B cell (primary cell): ENCODE measurements at places on chromosomes 5 and 9. TPM values are rescaled to one million over a fixed set of nuclear protein-coding genes. Genes with fewer than 3 reads are reported as not detected.

Gene LCN15
- not detected in 2 replicates for polyA plus RNA-seq

DNA sequence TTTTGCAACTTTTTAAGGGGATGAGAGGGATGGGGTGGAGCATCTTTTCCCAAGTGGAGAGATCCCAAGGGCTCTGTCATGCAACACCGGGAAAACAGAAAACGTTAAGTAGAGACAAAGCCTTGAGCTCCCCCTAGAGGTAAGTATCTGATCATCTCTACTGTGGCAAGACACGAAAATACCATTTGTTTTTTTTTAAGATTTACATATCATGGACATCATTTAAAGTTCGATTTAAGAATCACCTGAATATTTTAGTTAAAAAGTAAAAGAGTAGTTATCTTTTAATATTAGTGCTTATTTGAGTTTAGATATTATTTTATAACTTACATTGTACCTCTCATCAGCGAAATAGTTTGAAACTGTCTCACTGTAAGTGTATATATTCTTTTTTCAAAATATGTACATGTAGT, 200.4 kb downstream of the LRRC70 start:
- H3K36me3 ChIP-seq: no peaks in the 10 kb centered on the region
- no peak overlapping the region for H3K4me3 ChIP-seq
- no peaks in the 10 kb centered on the region for H3K27me3 ChIP-seq
- H3K4me1 ChIP-seq: no peaks in the 10 kb centered on the region
- no peak overlapping the region for H3K27ac ChIP-seq
- DNase-seq: peak; percentile 35

DNA sequence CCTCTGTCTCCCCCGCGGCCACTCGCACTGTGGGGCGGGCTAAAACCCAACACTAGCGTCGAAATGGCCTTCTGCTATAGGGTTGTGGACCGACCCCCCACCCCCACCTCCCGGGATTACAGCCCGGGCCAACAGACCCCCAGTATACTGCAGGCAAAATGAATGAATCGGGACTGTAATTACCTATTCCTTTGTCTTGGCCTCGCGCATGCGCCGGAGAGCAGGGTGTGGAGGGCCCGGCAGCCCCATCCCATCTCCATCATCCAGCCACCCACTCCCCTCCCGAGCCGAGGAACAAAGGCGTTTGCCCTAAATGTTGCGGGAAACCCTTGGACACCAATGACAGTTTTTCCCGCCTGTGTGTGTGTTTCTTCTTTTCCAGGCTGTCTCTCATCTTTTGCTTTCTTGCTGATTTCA, 1.6 kb downstream of the BASP1 start:
- no peaks in the 10 kb centered on the region for H3K27me3 ChIP-seq
- peak overlapping the region; percentile 79 for H3K4me3 ChIP-seq
- H3K27ac ChIP-seq: peak overlapping the region; percentile 63
- H3K4me1 ChIP-seq: peaks cover 54% of the 10 kb centered on the region

DNA sequence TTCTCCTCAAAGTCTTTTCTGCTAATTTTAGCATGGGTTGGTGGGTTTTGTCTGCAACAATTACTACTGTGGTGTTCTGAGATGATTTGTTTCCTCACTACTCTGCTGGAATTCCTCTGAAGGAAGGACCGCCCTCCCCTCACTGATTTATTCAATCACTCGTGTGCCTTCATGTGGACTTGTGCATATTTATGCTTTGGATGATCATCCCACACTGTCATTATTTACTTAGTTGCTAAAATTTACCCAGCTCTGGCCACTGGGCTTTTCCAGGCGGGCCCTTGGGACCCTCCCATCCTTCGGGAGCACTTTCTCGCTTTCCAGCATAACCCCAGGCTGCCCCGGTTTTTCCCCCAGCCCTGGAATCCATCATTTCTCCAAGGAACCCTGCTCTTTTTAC, 41.7 kb upstream of the NKD2 start:
- H3K27ac ChIP-seq: no peak overlapping the region
- H3K36me3 ChIP-seq: no peaks in the 10 kb centered on the region
- no peaks in the 10 kb centered on the region for H3K27me3 ChIP-seq
- H3K4me3 ChIP-seq: no peak overlapping the region
- no peak for DNase-seq
- no peaks in the 10 kb centered on the region for H3K4me1 ChIP-seq

DNA sequence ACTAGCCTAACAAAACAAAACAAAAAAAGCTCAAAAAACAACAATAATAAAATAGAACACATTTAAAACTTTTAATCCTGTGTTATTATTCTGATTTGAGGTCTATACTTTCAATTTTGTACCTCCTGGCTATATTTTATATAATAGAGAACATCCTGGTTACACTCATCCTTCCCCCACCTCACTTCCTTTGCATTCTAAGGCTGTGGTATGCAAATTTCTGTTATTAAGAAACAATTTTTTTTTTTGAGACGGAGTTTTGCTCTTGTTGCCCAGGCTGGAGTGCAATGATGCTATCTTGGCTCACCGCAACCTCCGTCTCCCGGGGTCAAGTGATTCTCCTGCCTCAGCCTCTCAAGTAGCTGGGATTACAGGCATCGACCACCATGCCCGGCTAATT, 3.1 kb upstream of the RPL37 start:
- no peaks in the 10 kb centered on the region for H3K27me3 ChIP-seq
- peaks cover 23% of the 10 kb centered on the region for H3K4me1 ChIP-seq
- DNase-seq: no peak
- no peak overlapping the region for H3K4me3 ChIP-seq
- H3K27ac ChIP-seq: no peak overlapping the region
- H3K36me3 ChIP-seq: peaks cover 8% of the 10 kb centered on the region

Gene SMC5
- polyA plus RNA-seq: 8.9 and 14.9 TPM in 2 replicates

DNA sequence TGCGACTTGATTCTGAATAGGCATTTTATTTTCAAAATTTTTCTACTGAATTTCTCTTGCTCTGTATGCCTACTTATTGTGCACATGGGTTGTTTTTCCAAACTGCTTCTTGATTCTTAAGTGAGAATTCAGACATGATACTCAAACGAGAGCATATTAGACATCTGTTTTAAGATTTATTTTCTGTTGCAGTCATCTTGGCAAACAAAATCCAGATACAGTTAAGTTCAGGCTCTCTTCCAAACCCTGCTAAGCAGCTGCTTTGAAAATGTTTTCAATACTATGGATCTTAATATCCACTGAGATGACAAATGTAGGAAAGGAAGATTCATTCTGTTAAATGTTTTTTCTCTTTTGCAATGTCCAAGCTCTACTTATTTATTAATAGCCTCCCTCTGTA, 4.5 kb downstream of the TMEM215 start:
- no peaks in the 10 kb centered on the region for H3K4me1 ChIP-seq
- no peak for DNase-seq
- no peaks in the 10 kb centered on the region for H3K36me3 ChIP-seq
- no peak overlapping the region for H3K27ac ChIP-seq
- H3K4me3 ChIP-seq: no peak overlapping the region

DNA sequence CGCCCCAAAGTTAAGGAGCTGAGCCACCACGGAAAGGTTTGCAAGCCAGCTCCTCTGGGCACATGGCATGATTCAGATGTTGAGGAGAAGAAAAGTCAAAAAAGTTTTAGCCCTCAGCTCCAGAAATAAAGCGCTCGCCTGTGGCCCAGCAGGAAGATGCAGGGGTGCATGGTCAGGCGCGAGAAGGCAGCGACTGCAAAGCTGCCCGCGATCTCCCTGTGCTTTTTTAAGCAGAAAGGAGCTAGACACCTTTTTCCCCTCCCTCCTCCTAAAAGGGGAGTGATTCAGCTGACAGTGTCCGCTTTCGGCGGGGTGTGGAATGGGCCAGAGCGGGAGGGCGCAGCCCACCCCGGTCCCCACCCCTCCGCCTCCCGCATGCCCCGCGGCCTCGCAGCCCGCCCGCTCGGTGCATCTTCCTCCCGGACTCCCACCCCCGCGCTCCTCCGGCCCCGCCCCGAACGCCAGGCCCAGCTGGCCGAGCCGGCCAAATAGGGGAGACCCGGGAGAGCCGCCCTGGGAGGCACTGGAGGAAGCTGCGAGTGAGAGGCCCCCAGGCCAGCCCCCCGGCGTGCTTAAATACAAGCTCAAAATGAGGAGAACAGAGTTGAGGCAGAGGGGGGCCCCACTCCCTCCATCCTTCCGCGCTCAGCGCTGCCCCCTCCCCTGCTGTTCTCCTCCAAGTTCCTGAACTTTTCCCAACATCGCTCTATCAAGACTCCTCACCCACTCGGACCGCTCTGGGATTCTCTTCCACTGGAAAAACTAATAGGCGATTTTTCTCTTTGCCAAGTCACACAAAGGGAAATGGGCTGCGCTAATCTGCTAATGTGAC, at the start of gene ADAMTS12:
ADAMTS12 (minus strand) TSS at position 203 of the 832 bp plus-strand sequence; CDS start at position 69, 134 bp downstream.
- H3K36me3 ChIP-seq: no peaks in the 10 kb centered on the region
- no peaks in the 10 kb centered on the region for H3K4me1 ChIP-seq
- no peak for DNase-seq

Gene SPRY4
- polyA plus RNA-seq: 0.04 and 0.06 TPM in 2 replicates

GRCh38 chr9:116100711-116101121, 52.9 kb upstream of the PAPPA start:
- no peaks in the 10 kb centered on the region for H3K27me3 ChIP-seq
- no peak for DNase-seq
- no peaks in the 10 kb centered on the region for H3K36me3 ChIP-seq
- H3K4me1 ChIP-seq: no peaks in the 10 kb centered on the region
- H3K27ac ChIP-seq: no peak overlapping the region

Gene APBA1
- polyA plus RNA-seq: 0.01 and 0.03 TPM in 2 replicates

- no peak overlapping the region for H3K4me3 ChIP-seq
- DNase-seq: no peak
- no peaks in the 10 kb centered on the region for H3K36me3 ChIP-seq
- H3K27ac ChIP-seq: no peak overlapping the region
Observed at GRCh38 chr5:127959152-127959764, 124.3 kb upstream of the SLC12A2 start.

DNA sequence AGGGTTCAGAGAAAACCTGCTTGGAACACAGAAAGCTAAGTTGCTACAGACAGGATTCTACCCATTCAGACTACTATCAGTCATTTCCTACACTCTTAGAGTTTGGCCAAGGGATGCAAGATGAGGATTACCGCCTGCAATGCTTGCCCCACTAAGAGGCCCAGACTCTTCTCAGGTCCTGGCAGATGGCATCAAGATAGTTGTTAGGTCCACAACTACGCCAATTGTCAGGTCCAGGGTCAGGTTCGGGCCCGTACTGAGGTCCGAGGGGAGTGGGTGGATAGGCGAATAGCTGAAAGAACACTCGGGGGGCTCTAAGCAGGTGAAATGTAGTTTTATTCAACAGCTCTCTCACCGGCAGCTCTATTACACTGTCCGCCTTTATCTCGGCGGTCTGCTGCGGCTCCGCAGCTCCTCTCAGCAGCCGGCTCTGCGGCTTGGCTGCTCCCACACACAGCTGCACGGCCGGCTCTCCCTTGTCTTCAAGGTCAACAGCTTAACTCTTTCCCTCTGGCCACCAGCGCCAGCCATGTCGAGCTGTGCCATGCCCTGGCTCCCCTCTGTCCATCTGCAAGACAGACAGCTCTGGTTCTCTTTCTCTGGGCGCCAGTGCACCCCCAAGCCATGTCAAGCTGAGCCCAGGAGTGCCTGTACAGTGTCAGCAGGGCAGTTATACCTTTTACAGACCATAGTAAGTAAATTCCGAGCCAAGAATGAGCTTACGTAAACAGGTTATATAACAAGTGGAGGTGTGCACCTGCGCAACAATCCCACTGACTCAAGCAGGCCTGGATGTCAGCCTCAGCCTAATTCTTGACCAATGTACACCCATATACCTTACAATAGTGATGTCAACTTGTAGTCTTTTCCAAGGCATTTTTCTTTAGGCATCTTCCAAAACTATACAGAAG, 24.0 kb downstream of the ENC1 start:
- H3K36me3 ChIP-seq: no peaks in the 10 kb centered on the region
- no peaks in the 10 kb centered on the region for H3K4me1 ChIP-seq
- no peak overlapping the region for H3K27ac ChIP-seq
- no peak for DNase-seq
- no peaks in the 10 kb centered on the region for H3K27me3 ChIP-seq

- no peaks in the 10 kb centered on the region for H3K27me3 ChIP-seq
- H3K36me3 ChIP-seq: no peaks in the 10 kb centered on the region
- DNase-seq: no peak
Observed at GRCh38 chr5:145027286-145027685, 807.9 kb downstream of the PRELID2 start.

GRCh38 chr9:27212621-27213020, 84.3 kb downstream of the EQTN start:
- H3K27ac ChIP-seq: no peak overlapping the region
- H3K27me3 ChIP-seq: no peaks in the 10 kb centered on the region
- DNase-seq: no peak
- H3K36me3 ChIP-seq: no peaks in the 10 kb centered on the region

Gene SSBP2
- polyA plus RNA-seq: 43.3 and 49.6 TPM in 2 replicates

- no peak overlapping the region for H3K4me3 ChIP-seq
- no peaks in the 10 kb centered on the region for H3K36me3 ChIP-seq
- no peak for DNase-seq
- H3K4me1 ChIP-seq: no peaks in the 10 kb centered on the region
- no peak overlapping the region for H3K27ac ChIP-seq
Observed at GRCh38 chr5:43802651-43803050, 199.7 kb downstream of the NNT start.

DNA sequence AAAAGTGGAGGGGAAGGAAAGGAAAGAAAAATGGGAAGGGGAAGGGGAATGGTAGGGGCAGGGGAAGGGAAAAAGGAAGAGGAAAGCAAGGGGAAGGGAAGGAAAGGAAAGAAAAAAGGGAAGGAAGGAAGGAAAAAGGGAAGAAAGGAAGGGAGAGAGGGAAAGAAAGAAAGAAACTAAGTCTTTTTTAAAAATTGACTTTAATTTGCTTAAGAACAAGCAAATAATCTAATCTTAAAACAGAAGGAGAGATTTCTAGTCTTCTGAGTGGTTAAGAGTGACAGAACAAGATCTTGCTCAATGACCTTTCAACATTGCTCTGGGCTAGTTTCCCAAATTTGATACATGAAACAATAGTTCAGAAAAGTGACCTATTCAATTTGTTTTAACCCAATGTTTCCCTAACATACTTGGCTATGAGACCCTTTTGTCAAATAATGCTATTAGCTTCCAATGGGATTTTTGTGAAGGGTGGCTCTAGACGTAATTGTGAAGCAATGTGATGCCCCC, 33.4 kb upstream of the GLIS3 start:
- H3K27me3 ChIP-seq: no peaks in the 10 kb centered on the region
- H3K4me1 ChIP-seq: no peaks in the 10 kb centered on the region
- H3K4me3 ChIP-seq: no peak overlapping the region
- no peak overlapping the region for H3K27ac ChIP-seq

GRCh38 chr9:93633492-93634221, 57.3 kb downstream of the PHF2 start:
- H3K27ac ChIP-seq: no peak overlapping the region
- H3K27me3 ChIP-seq: no peaks in the 10 kb centered on the region
- peaks cover 12% of the 10 kb centered on the region for H3K36me3 ChIP-seq
- H3K4me1 ChIP-seq: no peaks in the 10 kb centered on the region

Gene NDUFB6
- polyA plus RNA-seq: 7.4 and 14.8 TPM in 2 replicates

DNA sequence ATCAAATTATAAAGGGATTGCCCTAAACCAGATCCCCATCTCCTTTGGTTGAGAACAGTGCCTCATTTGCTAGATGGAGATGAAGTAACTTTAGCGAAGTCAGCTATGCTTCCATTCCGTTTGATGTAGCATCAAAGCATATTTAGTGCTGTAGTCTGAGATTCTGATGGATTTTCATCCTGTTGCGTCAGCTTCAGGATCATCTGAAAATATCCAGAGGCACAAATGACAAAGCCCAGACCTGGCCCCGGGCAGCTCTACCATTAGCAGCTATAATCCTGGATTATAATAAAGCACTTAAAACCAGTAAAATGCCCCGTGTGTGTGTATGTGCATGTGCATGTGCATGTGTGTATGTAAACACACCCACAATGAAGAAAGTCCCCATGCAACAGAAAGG, 44.7 kb downstream of the ERAP1 start:
- no peak overlapping the region for H3K4me3 ChIP-seq
- no peaks in the 10 kb centered on the region for H3K4me1 ChIP-seq
- H3K36me3 ChIP-seq: peaks cover 4% of the 10 kb centered on the region
